ENCODE measurements at places on chromosomes 3 and 15.

GRCh38 chr3:175227126-175227525, 368.0 kb downstream of the NAALADL2 start:
- no peak for DNase-seq

- DNase-seq = no peak
Observed at GRCh38 chr15:78162038-78162437, 12.9 kb downstream of the IDH3A start.

GRCh38 chr15:62495670-62496614, 330.9 kb upstream of the C2CD4B start:
- no peak for DNase-seq

- peak; percentile 35 for DNase-seq
Observed at GRCh38 chr3:149487598-149488197, 13.2 kb downstream of the TM4SF4 start.

DNA sequence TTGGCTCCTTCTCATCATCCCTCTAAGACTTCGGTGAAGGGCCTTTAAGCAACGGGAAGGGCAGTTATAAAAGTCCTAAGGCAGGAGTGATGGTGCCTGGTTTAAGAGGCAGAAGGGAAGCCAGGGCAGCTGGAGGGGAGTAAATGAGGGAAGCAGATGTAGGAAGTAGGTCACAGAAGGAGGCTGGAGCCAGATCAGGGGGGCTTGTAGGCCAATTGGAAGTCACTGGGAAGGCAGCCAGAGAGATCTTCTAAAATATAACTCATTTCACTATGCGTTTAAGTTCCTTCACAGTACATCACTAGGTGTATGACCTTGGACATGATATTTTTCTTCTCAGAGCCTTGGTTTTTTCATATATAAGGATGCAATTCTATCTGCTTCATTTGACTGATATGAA, 94.7 kb downstream of the MYH15 start:
- no peak for DNase-seq

DNA sequence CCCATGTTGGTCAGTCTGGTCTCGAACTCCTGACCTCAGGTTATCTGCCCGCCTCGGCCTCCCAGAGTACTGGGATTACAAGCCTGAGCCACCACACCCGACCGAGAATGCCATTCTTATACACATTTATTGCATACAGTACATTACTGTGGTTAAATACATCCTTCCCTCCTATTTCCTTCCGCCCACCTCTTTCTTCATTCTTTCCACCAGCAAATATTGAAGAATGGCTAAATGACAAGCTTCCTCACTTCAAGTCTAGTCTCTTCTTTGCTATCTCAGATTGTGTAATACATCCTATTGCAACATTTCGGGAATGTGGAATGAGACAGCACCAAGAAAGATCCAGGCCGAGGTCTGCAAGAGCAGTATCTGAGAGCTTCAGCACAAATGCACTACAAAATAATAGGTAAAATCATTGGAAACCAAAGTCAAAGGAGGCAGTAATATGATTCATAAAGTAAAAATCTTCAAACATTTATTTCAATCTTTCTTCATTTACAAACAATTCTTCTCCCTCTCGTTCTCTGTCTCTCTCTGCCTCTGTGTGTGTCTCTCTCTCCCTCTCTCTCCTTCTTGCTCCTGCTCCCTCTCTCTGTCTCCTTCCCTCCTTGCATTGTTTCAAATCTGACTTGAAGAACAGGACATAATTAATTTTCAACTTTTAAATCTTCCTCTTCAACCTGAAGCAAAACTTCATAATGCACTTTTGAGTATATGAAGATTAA, 94.7 kb upstream of the TGFBR2 start:
- peak; percentile 33 for DNase-seq

GRCh38 chr3:156811089-156811862, 14.9 kb upstream of the LEKR1 start:
- DNase-seq = no peak

DNA sequence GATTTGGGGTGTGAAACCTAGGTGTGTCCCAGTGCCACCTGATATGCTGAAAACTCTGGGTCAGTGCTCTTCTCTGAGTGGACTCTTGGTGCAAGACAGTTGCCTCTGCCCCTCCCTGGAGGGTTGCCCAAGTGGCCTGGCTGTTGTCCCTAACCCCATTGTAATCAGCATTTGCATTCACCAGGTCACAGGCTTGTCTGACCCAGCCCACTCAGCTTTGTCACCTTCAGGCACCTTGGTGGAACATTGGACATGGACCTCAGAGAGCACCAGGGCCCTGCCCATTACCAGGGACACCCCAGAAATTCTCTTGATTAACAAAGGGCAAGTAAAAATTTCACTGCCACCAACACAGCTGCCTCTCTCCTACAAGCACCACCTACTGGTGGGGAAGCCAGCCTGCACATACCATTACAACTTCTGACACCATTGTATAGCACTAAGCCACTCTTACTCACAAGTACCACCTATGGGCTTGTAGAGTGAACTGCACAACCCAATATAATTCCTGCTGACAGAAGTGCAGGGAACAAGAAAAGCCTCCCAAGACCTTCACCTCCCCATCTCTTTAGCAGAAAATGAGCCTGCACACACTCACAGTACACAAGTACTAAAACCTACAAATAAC, 324.6 kb downstream of the EPHA6 start:
- DNase-seq = no peak

GRCh38 chr15:73153024-73153423, 100.8 kb downstream of the NEO1 start:
- DNase-seq = no peak

GRCh38 chr15:61227269-61227949, 1.7 kb downstream of the RORA start:
- no peak for DNase-seq

- DNase-seq = no peak
Observed at GRCh38 chr3:168427835-168428475, 332.2 kb upstream of the GOLIM4 start.

GRCh38 chr3:53167418-53168174, 6.6 kb downstream of the PRKCD start:
- DNase-seq = no peak

DNA sequence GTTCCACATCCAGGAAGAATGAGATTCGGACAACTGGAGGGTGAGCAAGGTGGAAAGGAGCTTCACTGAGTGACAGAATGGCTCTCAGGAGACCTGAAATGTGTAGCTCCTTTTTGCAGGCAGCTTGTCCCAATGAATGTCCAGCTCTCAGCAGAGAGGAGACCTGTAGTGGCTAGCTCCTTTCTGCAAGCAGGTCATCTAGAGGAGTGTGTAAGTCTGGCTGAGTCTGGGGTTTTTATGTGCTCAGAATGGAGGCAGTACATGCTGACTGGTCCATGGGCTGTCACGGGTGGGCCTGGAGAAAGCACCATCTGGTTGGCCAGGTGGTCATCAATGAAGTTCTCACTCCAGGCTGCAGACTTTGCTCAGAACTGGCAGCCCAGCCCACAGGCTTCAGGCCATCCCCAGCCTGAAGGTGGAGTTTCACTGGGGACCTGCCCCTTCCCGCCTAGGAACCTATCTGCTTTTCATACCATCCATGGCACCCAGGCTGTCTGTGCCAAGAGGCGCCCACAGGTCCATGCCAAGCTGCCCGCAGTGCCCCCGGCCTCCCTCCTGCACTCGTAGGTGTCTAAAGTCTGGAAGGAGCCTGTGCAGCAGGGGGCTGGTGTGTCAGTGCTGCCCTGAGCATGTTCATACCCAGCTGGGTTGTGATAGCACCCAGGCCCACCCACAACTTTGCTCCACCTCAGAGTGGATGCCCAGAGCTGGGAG, 276.6 kb downstream of the UBE2E2 start:
- no peak for DNase-seq

GRCh38 chr3:23094890-23095462, 108.2 kb upstream of the UBE2E2 start:
- DNase-seq = no peak

DNA sequence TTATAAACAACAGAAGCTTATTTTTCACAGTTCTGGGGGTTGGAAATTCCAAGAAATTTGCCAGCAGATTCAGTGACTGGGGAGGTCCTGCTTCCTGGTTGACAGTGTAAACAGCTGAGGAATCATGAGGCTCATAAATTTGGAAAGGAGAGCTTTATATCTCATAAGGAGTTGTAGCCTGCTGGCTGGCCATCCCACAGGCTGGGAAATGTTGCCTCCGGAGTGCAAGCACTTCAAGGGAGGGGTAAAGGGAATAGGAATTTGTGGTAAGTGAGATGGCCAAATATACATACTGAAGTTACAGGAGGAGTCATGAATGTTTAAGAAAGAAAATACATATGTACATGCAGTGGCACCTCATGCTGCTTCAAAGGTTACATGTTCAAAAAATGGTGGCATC, 217.2 kb upstream of the CBLB start:
- DNase-seq = no peak

DNA sequence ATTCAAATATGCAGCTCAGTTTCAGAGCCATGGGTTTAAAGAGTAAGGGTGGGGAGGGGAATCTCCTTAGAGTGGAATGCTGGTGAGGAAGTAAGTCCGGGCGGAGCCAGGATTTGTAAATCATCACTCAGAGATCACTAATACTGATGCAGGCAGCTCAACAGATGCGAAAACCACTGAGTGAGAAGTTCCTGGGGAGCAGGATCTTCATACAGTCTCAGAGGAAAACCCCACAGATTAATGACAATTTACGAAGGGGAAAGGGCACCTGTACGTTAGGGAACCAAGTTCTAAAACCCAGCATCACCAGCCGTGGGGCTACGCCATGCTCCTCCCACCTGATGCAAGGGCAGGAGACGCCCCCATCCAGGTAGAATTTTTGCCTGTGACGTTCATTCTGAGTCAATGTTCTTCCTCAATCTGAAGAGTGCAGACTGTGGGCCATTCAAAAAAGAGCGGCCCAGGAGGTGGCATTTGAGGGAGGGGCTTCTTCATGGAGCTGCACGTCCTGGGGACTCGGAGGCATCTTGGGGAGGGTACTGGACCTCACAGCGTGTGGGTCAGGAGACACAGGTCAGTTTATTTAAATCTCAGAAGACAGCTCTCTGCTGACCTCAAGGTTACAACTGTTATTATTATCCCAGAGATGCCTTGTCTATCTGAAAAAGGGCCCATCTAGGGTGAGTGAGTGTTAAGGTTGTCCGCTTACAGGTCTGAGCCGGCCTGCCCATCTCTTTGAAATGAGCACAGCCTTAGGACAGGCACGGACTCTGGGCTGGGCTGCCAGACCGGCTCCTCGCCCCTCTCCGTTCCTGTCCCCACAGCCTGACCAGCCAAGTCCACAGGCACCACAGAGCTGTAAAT, 228.0 kb downstream of the XXYLT1 start:
- DNase-seq = no peak

DNA sequence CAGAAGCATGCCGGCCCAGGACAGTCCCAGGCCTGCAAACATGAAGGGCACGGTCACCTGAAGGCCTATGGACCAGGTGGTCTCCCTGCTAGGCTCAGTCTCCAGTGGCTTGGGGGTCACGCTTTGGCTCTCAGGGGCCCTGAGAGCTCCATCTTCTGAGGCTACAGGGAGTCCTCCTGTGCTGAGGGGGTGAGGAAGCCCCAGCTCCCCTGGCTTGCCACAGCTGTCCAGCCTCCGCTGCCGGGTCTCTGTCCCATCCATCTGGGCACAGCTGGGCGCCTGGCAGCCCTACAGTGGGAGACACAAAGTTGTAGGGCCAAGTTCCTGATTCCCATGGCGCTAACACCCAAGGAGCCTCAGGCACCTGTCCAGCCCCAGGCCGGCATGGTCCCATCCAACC, 16.0 kb downstream of the SLC41A3 start:
- DNase-seq = no peak

GRCh38 chr15:39285663-39286062, 295.2 kb upstream of the THBS1 start:
- no peak for DNase-seq

DNA sequence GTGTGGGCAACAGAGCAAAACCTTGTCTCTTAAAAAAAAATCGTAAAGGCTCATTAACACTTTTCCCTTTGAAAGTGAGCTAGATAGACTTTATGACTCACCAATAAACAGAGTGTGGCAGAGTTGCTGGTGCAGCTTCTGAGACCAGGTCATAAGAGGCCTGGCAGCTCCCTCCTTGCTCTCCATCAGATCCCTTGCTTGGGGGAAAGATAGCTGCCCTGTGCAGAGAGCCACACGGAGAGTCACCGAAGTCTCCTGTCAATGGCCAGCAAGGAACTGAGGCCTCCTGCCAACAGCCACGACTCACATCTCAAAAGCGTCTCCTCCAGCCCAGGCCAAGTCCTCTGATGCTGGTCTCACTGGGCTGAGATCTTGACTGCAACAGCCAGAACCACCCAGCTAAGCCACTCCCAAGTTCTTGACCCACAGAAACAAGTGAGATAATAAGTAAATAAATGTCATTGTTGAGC, 8.7 kb upstream of the GP9 start:
- DNase-seq = no peak

- DNase-seq = no peak
Observed at GRCh38 chr3:188432802-188433520, 279.0 kb downstream of the LPP start.

DNA sequence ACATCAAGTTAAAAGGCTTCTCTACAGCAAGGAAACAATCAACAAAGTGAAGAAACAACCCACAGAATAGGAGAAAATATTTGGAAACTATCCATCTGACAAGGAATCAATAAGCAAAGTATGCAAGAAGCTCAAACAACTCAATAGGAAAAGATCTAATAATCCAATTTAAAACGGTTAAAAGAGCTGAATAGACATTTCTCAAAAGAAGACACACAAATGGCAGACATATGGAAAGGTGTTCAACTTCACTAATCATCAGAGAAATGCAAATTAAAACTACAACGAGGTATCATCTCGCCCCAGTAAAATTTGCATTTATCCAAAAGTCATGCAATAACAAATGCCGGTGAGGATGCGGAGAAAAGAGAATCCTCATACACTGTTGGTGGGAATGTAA, 82.2 kb upstream of the NECTIN3 start:
- no peak for DNase-seq

- no peak for DNase-seq
Observed at GRCh38 chr3:72161881-72162595, 377.1 kb upstream of the PROK2 start.

DNA sequence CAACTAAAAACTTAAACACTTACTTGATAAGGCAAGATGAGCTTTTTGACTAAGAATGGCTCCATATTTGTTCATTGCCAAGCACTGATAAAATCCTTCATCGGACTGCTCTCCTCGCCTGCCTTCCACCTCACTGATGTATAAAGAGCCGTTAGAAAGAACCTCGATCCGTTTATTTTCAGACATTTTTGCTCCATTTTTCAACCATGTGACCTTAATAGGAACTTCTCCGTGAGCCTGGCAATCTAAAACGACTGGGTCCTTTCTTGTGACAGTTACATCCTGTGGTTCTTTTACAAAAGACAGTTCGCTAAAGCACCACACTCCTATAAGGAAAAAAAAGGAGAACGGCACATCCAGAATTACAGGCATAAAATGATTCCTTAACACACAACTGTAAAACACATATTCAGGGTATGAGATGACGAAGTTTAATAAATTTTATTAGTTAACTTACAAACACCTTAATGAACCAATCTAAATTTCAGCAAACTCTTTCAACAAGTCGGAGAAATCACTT, 2.5 kb downstream of the PRTG start:
- no peak for DNase-seq

DNA sequence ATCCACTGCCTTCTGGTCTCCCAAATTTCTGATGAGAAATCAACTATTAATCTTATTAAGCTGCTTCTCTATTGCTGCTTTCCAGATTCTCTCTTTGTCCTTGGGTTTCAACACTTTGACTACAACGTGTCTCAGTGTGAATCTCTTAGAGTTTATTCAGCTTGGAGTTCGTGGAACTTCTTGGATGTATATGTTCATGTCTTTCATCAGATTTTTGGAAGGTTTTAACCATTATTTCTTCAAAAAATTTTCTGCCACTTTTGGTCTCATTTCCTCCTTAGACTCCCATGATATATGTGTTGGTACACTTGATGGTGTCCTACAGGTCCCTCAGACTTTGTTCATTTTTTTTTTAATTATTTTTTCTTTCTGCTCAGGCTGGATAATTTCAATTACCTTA, 36.0 kb downstream of the TICRR start:
- DNase-seq = no peak
